ENCODE measurements at places on chromosomes 1 and 21.

DNA sequence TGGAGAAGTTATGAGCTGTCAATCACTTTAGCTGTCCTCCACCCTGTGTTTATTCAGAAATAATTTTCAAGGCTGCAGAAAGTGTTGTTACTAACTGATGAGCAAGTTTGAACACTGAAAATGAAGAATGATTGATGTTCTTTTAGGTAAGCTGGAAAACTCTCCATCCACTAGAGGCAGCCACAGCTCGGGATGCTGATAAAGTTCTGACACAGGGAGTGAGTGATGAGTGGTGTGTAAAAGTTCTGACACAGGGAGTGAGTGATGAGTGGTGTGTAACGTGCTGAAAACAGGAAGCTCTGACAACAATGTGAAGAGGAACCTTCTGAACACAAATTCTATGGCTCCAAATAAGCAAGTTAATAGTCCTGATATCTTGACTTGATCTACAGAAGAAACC lies 197.5 kb upstream of the PTBP2 start:
- no peak for DNase-seq

GRCh38 chr1:23575226-23575810 lies 16.0 kb upstream of the ID3 start:
- DNase-seq, result no peak

GRCh38 chr21:44463724-44464123 lies 8.4 kb downstream of the LRRC3 start:
- DNase-seq, result no peak

DNA sequence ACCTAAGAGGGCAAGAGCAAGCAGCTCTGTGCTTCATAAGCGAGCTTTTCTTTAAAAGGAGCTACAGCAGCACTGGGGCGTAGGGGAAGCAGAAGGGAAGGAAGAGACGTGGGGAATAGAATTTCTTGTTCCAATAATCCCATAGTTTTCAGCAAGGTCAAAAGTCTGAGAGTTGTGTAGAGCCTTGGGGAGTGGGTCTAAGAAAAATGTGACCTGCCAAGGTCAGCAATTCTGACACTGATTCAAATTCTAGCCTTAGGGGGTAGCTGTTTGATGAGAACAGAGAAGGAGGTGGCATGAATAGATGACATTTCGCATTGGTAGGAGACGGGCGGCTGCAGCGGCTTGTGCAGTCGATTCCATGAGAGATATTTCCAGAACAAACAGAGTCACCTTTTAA lies 22.4 kb downstream of the PRRX1 start:
- no peak for DNase-seq

- DNase-seq, result no peak
These were observed 60.0 kb upstream of the IVNS1ABP start for GRCh38 chr1:185376840-185377635.

GRCh38 chr1:152162792-152163463 lies 3.9 kb upstream of the RPTN start:
- no peak for DNase-seq

DNA sequence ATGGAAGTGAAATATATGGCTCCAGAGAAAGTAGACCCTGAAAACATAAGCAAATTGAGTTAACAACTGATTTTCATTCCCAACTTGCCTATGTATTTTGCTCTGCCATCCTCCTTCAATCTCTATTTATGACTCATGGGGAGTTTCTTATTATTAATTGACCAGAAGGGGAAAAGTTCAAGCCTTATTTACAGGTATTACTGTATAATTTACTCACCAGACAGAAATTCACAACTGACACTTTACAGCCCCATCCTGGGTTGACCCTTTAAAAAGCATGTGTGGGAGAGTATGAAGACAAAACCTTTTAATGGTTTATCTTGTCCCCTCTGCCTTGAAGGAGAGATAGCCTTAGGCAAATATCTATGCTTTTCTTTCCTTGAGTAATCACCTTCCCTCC lies 39.8 kb upstream of the C1orf53 start:
- no peak for DNase-seq

- no peak for DNase-seq
These were observed 19.7 kb downstream of the FNBP1L start for GRCh38 chr1:93467606-93468005.

DNA sequence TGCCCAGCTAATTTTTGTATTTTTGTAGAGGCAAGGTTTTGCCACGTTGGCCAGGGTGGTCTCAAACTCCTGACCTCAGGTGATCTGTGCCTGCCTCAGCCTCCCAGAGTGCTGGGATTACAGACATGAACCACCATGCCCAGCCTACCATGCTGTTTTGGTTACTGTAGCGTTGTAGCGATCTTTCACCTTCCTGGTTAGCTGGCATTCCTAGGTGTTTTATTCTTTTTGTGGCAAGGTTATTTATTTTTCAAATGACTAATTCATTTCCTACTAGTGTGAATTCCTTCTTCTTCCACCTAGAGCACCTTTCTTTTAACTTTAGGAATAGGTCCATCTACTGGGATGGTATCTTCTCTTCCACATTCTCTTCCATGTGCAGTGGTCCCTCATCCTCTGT lies 29.3 kb downstream of the TMEM200B start:
- no peak for DNase-seq

DNA sequence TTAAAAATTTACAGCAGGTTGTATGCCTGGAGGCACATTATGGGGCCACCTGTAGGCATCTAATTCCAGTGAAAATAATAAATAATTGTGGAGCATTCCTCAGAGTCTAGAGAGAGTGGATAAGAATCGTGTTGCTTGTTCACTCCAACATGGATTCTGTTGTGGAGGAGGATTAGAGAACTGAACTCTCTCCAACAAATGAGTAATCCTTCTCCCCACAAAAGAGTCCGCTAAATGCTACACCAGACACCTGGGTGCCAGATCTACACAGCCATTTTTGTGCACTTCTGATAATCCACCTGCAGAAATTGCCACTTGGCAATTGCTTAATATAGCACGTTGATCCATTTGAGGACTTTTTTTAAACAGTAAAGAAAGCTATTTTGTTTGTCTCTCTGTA lies 113.7 kb upstream of the DPYD start:
- DNase-seq, result peak; percentile 13

- DNase-seq, result no peak
These were observed 64.1 kb downstream of the LRRC8D start for GRCh38 chr1:89884718-89885596.

DNA sequence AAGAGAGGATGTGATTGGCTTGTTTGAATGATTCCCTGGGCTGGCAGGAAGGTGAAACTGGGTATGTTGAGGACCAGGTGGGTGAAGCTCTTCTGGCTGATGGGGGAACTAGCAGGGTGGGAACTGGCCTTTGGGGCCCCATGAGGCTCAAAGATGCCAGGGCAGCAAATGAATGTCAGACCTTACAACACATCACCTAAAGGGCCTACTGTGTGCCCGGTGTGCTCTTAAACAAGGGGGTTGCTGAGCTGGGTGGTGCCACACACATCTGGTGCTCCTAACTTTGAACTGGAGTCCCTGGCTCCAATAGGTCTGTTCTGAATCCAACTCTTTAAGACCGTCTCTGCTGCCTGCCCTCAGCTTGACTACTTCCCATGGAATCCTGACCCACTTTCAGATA lies 21.3 kb upstream of the HTR1D start:
- no peak for DNase-seq

GRCh38 chr1:145889722-145890121 lies 4.1 kb upstream of the ANKRD35 start:
- DNase-seq, result no peak

DNA sequence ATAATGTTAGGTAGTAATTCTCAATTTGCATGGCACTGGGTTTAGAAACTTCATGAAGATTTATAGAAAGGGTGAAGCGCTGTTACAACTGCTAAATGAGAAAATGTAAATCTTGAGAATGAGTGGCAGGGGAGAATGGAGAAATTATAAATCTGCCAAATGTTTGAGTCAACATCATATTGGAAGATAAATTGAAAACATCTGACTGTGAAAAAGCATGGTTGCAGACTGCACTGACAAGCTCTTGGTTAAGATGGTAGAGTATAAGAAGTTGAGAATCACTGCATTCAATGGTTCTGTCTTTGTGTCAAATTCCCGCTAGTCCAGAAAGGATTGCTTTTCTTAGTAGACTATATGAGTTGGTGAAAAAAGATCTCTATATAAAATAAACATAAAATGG lies 113.3 kb upstream of the DUSP10 start:
- no peak for DNase-seq

DNA sequence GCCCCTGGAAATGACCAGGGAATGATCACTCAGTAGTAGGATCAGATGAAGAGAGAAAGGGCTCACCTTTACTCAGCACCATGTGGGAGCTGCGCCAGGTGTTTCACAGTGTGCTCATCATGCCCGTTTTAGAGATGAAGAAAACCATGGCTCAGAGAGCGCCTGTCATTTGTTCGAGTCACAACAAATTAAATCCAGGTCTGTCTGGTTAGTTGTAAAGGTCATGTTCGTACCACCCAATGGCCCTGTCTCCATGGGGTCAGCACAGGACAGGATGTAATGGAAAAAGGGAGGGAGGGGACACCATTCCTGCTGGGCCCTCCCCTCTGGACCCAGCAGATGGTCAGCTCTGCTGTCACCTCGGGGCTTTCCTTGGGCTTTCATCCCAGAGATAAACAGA lies 15.2 kb downstream of the KIRREL1 start:
- DNase-seq, result peak; percentile 54

GRCh38 chr1:30271401-30272276 lies 451.7 kb downstream of the MATN1 start:
- DNase-seq, result no peak

DNA sequence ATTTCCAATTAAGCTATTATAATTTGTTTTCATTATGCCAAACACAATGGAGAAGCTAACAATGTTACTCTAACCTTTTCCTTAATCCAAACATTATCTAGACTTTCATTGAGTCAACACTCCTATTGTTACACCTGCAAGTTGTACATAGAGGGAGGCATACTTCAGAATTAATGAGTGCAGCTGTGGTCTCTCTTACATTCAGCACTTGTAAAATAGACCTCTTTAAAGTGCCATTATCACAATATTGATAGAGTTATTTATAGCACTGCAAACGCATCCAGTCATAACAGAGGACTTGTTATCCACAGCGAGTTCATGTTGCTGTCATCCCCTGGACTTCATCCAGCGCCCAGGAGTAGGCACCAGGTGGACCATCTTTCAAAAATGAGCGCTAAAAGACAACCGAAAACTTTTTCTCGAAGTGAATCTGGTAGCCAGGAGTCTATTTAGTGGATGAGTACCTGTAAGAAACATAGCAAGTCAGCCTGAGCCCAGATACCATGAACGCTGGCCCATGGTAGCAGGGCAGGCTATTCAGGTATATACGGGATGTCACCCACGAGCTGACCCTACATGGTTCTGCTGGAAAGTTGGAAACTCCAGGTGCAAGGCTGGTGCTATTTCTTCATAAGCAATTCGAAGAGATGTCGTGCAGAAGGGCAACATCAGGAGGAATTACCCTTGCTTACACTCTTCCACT lies 70.6 kb upstream of the NFIA start:
- DNase-seq, result no peak

DNA sequence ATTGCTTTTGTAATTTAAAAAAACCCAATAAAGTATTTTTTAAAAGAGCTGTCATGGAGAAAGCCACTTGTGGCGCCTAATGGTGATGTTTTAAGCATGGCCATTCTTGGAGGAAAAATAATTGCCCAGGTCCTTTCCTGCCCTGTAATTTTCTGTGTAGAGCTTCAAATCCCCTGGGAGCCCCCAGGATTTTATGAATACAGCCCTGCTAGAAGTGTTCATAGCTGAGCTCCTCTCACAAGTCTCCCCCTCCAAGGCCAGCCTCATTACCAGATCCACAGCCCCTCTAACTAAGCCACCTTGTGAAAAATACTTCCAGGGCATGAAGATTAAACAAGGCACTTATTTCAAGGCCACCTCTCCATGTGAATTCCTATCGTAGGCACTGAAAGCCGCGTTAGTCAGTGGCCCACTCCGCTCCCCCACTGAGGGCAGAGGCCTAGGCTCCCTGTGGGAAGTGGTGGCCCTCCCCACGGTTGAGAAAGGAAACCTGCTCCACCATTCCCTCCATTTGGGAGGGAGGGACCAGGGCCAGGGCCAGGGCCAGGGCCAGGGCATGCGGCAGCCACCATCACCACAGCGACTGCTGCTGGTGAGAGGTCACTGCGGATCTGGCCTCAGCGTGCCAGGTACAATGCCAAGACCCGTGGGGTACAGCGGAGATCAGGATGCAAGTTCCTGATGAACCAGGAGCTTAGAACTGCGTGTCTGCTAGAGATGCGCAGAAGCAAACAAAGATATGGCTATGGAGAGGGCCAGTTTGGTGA lies 83.1 kb downstream of the KCNN3 start:
- DNase-seq, result no peak

GRCh38 chr1:24553931-24554330 lies 2.0 kb upstream of the NCMAP start:
- DNase-seq, result no peak

GRCh38 chr1:116115476-116116439 lies 4.6 kb downstream of the MAB21L3 start:
- DNase-seq, result peak; percentile 83

- DNase-seq, result no peak
These were observed 185.6 kb upstream of the NRIP1 start for GRCh38 chr21:15250384-15250783.

GRCh38 chr1:11738783-11739182 lies 2.8 kb downstream of the AGTRAP start:
- DNase-seq, result no peak

- DNase-seq, result no peak
These were observed 127.1 kb downstream of the SLC30A10 start for GRCh38 chr1:219801156-219801820.

- no peak for DNase-seq
These were observed 156.3 kb downstream of the CRB1 start for GRCh38 chr1:197424380-197424779.

- no peak for DNase-seq
These were observed 100.5 kb downstream of the DYRK1A start for GRCh38 chr21:37467082-37467481.

DNA sequence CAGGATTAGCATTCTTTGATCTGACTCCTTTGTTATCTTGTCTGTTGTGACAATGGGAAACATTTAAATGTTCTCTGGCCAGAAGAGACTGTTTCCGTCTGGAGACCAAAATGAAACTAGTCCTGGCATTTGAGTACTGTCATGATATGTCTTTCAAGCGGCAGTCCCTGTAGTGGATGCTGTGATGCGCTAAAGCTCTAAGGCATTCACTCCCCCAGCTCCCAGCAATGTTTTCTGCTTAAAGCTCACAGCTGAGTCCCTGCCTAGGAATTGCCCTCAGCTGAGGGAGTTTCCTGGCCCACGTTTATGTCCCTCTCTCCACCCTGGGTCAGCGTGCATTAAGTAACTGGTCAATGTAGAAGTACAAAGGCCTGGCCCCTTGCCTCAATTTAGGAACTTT lies 109.4 kb downstream of the UCHL5 start:
- no peak for DNase-seq

- DNase-seq, result no peak
These were observed 45.3 kb downstream of the LRIG2 start for GRCh38 chr1:113118266-113118665.

DNA sequence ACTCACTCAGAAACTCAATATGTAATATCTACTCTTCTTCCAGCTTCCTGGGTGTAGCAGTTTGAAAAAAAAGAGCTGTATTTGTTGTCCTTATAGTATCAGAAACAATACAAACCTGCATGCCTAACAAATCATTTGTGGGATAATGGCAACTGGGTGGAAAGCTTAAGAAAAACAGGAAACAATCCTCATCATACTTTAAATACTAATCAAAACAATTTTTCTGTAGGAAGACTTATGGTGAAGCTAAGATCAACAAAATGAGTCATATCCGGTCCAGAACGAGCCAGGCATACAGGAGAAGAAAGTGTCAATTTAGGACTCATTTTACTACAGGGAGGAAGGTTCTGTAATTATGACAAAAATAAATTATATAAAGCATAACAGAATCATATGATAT lies 181.8 kb upstream of the ADGRL4 start:
- peak; percentile 20 for DNase-seq

GRCh38 chr1:171881442-171881841 lies 40.1 kb downstream of the DNM3 start:
- DNase-seq, result no peak

GRCh38 chr1:31939484-31940329 lies 1.5 kb upstream of the PTP4A2 start:
- DNase-seq, result peak; percentile 84
